ENCODE measurements at places on chromosomes 4 and X.

- DNase-seq, result no peak
Observed at GRCh38 chr4:41524425-41524824, 13.5 kb upstream of the LIMCH1 start.

DNA sequence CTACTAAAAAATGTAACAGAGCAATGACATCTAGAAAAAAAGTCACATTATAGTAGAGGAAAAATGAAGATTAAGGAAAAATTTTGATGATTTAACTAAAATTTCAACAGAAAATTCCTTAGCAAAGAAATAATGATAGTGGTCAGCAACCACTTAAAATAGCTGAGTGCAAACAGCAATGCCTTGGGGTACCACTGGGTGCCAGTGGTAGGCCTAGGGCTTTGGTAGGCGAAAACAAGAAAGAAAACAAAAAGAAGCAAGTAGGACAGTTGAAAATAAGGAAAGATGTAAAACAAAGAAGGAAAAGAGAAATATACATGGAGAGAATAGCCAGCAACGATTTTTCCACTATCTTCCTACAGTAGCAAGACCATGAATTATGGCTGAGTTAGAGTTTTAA, 313.5 kb upstream of the IRS4 start:
- no peak for DNase-seq

DNA sequence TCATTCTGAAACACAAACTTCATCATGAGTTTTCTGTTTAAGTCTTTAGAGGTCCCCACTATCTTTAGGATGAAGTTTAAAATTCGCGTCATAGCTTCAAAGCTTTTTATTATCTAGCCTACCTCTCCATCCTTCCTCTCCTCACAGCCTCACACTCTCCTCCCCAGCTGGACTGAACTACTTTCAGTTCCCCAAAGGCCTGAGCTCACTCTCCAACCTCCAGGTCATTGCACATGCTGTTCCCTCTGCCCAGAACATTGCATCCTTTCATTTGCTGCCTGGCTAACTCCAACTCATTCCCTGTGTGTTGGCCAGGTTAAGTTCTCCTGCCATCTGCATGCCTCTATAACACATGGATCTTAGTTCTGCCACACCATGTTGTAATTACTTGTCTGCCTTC, 2.9 kb upstream of the OTUD5 start:
- DNase-seq, result no peak

DNA sequence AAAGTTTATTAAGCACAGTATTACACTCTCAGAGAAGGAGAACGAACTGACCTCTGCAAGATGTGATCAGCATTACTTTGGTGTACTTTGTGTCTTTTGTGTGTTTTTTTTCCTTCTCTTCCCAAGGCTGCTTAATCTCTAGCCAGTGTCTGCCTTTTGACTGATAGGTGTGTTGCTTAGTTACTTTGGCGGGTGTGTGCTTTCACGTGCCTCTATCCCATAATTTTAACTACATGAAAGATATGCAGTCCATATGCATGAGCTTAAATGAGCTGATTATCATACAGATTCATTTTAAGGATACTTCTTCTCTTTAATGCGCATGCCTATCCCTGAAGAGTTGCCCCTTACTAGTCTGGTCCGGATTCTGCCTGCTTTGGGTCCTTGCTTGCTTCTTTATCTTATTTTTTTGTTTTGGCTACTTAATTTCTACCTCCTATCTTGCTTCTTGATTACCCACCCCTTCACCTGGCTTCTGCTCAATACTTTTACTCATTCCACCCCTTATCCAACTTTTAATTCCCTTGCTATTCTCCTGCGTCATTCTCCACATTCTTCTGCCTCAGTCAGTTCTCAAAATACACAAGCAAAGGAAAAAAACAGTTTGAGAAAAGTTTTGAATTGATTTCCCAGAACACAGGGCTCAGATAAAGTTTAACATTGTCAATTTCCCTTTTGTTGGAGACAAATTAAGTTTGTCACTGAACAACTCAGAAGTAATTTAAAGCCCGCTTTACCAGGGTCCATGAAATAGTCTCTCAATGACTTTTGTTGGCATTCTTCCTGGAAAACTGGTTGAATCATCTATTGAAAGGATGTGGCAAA, 182.0 kb downstream of the TENT5D start:
- no peak for DNase-seq

- no peak for DNase-seq
Observed at GRCh38 chrX:65072590-65072989, 96.3 kb upstream of the ZC4H2 start.

GRCh38 chr4:41221850-41222645, 7.7 kb upstream of the APBB2 start:
- DNase-seq, result no peak

DNA sequence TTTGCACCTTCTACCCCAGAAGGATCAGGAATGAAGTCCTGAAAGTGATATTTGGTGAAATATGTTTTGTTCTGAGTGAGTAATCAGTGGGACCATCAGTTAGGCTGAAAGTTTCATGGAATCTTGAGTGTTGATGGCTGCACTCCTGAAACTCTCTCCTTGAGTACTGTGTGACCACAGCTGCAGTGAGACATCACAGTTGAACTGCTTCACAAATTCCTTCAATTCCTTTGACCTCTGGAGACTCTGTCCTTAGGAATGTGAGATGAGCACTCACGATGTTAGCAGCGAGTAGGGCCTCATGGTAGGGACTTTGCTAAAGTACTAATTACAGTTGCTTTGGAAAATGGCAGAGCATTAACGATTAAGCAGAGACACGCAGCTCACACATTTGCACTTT, 142.9 kb upstream of the SLC4A4 start:
- no peak for DNase-seq

DNA sequence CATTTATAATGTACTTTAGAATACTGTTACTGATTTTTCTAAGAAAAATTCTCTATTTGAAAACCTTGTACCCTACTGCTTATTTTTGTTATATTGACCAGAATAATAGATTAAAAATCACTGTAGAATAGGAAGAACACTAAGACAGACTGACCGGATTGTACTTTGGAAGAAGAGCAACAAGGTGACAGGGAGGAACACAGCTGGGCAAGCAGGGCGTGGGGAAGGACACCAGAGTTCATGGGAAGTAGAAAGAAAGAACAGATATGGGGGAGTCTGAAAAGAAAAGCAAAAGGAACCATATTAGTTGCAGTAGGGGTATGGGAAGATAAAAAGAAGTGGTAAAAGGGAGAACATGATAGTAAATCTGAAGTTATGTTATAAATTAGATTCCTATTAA, 38.6 kb downstream of the TXK start:
- no peak for DNase-seq

DNA sequence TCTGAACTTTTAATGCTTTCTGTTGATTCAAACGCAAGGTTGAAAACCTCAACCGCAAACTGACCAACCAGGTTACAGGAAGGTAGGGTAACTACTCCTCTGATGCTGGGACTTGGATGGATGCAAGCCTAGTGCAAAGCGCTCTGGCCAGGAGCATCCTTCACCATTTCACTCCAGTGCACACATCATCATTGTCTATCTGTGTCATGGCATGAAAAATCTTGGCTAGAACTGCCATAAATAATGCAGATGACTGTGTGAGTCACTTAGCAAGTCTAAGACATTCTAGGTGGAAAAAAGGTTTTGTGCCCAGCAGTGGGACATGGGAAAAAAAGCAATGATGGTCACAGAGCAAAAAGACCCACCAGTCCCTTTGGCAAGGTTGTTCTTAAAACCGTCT, 10.9 kb downstream of the ADGRA3 start:
- DNase-seq, result no peak

DNA sequence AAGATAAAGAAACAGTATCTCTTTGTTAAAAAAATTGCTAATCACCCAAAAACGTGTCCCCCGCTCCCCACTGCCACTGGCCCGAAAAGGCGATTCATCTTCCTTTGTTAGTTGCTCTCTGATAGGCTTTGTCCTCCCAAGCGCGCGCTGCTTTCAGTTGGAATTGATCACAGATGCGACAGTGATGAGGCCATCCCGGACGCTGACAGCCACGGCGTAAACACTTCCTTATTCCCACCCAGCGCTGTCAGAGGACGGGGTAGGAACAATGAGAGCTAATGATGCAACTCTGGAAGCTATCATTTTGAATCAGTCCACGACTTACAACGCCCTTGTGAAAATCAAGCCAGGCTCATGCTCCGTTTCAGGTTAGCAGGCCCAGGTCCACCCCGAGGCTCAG, 21.4 kb downstream of the SOD3 start:
- DNase-seq, result no peak

DNA sequence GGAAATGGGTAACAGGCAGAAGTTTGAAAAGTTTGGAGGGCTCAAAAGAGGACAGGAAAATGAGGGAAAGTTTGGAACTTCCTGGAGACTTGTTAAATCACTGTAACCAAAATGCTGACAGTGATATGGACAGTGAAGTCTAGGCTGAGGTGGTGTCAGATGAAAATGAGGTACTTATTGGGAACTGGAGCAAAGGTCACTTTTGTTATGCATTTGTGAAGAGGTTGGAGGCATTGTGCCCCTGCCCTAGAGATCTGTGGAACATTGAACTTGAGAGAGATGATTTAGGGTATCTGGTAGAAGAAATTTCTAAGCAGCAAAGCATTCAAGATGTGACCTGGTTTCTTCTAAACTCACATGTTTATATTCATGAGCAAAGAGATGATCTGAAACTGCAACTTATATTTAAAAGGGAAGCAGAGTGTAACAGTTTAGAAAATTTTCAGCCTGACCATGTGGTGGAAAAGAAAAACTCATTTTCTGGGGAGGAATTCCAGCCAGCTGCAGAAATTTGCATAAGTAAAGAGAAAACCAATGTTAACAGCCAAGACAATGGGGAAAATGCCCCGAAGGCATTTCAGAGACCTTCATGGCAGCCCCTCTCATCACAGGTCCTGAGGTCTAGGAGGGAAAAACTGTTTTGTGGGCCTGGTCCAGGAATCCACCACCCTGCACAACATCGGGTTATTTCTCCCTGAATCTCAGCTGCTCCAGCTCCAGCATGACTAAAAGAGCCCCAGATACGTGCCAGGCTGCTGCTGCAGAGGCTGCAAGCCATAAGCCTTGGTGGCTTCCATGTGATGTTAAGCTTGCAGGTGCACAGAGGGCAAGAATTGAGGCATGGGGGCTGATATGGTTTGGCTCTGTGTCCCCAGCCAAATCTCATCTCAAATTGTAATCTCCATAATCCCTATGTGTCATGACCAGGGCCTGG, 632.5 kb upstream of the GNPDA2 start:
- DNase-seq, result no peak

All from activated naive CD4-positive, alpha-beta T cell treated with anti-CD3 and anti-CD28 coated beads for 36 hours (primary cell).